ENCODE measurements at places on chromosomes 4 and X.
A peak's percentile ranks its signal among the peaks of the same experiment; 100 is the strongest.

DNA sequence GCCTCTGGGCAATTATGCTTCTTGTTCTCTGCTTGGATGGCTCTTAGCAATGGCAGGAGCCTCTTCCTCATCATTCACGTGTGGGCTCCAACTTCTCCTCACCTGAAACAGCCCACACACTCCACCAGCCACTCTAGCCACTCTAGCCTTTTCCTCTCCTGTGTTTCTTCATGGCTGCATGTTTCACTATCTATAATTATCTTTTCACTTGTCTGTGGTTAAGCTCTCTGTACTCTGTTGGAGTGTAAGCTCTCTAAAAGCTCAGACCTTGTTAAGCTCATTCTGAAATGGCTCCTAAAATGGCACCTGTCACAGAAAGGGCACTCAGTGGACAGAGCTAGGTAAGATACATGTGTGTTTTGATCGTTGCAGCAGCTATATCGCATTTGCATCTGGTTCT is 80.0 kb downstream of the SH3KBP1 start:
- no peak for DNase-seq

GRCh38 chr4:78529569-78530209 is 21.9 kb upstream of the ANXA3 start:
- no peak for DNase-seq

DNA sequence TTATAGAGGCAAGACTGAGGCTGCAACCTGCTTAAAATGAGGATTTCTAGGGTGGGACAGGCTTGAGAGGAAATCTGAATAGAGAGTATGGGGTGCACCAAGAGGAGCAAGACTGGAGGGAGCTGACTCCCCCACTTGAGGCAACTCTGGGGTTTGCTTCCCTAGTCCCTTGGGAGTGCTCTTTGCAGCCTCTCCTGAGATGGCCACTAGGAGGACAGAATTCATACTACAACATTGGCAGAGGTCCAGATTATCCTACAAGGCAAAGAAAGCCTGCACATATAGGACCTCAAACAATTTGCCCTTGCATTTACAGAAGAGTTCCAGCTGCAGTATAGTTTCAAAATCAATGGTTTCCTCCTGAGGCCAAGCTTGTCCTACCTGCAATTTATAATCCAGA is 830.9 kb downstream of the TECRL start:
- DNase-seq = no peak

- no peak for DNase-seq
These were observed 45.0 kb upstream of the RAB40AL start for GRCh38 chrX:102892103-102892502.

- no peak for DNase-seq
These were observed 32.0 kb downstream of the LIMCH1 start for GRCh38 chr4:41569961-41570360.

DNA sequence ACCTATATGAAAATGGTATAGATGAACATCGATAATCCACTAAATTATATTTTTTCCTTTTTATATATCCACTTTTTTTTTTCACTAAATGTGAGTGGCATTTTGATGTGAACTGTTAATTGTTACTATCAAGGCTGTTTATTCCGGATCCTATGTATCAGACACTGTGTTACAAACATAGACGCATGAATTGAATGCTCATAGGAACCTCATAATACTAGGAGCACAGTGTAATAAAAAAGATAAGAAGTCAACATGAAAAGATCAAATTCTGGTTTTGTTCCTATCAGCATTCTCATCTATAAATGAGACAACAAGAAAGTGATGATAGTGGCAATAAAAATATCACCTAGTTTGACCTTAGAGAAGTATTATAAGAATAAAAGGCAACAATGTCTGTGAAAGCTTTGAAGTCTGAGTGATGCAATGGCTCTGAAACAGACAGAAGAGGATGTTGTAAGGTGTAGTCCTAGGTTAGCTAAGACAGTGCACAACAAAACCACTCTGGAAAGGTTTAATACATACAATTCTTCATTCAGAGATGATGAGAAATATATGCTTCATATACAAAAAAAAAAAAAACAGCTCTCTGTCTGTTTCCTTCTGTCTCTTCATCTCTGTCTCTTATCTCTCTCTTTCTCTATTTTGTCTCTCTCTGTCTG is 148.6 kb upstream of the NLGN4X start:
- no peak for DNase-seq

- DNase-seq = no peak
These were observed 2.4 kb upstream of the FAM50A start for GRCh38 chrX:154441564-154441963.

DNA sequence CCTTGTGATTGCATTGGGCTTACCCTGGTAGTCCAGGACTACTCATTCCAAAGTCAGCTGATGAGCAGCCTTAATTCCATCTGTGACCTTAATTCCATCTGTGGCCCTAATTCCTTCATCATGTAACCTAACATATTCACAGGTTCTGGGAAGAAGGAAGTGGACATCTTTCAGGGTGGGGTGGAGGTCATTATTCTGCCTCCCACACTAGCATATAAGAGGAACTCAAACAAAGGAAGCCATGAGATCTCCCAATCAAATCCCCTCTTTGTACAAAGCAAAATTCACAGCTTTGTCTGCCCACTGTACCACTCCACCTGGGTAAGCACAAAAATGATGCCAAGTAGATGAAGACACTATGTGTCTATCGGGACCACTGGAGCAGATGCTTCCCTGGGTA is 87.3 kb downstream of the SLC2A9 start:
- no peak for DNase-seq

DNA sequence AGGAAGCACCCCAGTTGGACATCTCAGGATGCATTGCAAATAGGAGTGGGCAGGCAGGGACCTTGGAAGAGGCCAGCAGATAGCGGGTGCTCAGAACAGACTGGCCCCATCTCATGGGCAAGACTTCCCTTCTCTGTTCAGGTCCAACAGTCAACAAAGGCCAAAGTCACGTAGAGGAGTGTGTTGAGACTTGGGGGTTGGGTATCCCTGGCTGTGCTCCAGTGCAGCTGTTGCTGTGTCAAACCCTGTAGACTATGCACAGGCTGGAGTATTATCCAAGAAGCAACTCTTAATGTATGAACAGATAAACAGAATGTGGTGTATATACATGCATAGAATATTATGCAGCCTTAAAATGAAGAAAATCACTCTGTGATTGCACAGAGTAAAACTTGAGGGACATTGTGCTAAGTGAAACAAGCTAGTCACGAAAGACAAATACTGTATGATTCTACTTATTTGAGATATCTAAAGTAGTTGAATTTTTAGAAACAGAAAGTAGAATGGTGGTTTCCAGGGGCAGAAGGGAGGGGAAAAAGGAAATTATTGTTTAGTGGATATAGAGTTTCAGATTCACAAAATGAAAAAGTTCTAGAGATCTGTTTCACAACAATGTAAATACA is 192.1 kb upstream of the LCORL start:
- DNase-seq = no peak

DNA sequence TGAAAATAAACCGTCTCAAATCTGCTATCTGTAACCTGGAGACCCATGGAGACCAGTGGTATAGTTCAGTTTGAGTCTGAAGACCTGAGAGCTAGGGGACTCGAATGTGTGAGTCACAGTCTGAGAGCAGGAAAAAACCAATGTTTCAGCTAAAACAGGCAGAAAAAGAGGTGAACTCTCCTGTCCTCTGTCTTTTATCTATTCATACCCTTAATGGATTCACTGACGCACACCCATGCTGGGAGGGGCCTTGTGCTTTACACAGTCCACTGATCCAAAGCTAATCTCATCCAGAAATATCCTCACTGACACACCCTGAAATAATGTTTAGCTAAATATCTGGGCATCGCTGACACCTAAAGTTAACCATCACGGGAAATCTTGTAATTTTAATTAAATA is 297.9 kb downstream of the GPM6A start:
- DNase-seq = no peak

GRCh38 chrX:153530411-153531129 is 13.1 kb downstream of the ATP2B3 start:
- no peak for DNase-seq

GRCh38 chrX:662126-662525 is 31.5 kb downstream of the SHOX start:
- no peak for DNase-seq

GRCh38 chr4:74665346-74665745 is 129.0 kb downstream of the BTC start:
- DNase-seq = no peak

DNA sequence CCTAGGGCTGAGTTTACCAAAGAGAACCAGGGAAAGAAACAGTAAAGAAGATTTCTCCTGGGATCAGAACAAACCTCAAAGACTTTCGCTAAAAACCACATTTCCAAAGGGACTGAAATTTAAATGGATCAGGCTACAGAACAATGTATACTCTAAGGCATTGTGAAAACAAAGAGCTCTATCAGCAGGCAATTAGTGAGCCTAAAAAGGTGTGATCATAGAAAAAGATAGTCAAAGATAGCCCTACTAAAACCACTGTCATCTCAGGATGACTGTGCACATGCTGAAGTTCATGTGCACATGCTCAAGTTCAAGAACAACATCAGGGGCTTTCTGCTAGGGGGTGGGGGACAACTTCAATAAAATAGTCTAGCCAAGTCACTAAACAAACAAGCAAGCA is 12.9 kb upstream of the SMIM10L2A start:
- DNase-seq = no peak

- no peak for DNase-seq
These were observed 41.0 kb downstream of the CEP44 start for GRCh38 chr4:174324725-174325124.

DNA sequence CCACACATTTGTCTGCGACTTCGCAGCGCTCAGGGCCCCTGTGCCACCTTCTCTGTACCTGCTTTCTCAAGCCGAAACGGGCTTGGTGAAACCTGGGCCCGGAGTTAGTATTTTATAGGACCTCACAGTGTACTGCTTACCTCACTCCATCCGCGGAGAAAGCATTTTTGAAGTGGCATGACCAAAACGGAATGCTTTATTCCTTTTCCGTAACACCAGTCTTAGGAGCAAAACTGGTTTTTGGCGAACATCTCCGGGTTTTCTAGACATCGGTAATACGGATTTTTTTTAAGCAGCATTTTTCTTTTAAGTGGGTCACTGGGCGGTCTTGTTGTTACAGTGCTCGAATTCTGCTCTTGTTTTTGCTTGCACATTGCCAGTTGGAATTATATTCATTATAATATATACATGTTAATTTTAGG is 3.6 kb downstream of the ZIC3 start:
- DNase-seq = no peak

DNA sequence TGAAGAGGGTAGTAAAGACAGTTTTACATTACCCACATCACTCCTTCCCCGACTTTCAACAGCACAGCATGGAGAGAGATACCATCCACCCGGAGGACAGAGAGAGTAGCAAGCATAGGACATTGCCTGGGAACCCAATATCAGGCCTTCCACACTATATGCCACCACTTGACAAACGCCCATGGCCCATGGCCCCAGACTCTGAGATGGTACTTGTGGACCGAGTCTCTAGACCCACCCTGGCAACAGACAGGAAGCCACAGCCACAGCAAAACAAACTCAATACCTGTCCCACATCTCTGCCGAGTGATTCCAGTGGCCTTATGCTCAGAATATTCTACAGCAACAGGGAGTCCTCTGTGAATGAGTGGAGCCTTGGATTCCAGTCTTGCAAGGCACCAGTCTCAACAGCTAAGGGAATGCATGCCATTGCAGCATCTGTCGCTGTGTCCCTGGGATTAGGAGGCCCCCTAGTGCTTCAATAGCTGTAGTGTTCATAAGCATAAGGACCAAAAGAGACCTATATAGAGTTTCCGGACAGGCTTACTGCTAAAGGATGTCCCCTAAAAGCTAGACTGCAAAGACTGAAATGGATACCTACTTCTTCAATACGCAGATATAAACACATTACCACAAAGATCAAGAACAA is 14.7 kb upstream of the CT55 start:
- peak; percentile 13 for DNase-seq

GRCh38 chrX:149881081-149881711 is at the start of gene MAGEA8:
Gene MAGEA8, plus strand, starts transcription at chrX:149881183. Its CDS starts 3,090 bp downstream, at chrX:149884273.
- DNase-seq = no peak

DNA sequence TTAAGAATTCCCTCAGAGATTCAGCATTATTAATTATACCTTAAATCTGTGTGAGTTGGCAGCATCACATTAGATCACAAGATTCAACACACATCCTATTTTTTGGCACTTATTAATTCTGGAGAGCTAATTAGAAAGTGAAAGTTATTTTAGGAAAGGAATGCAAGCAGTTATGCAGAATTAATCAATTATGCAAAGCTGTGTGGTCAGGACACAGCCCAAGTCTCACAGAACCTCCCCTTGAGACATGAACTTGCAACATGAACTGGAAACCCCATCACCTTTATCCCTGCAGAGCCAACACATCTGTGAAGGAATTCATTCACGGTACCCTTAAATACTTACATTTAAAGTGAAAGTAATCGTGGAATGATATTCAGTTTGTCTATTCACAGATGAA is 80.5 kb downstream of the TSPAN5 start:
- DNase-seq = no peak

- no peak for DNase-seq
These were observed 223.0 kb downstream of the ARHGAP10 start for GRCh38 chr4:147954850-147955249.

GRCh38 chrX:13059637-13060499 is 15.4 kb upstream of the FAM9C start:
- DNase-seq = no peak

- DNase-seq = no peak
These were observed 23.7 kb downstream of the FAT1 start for GRCh38 chr4:186699881-186700397.

DNA sequence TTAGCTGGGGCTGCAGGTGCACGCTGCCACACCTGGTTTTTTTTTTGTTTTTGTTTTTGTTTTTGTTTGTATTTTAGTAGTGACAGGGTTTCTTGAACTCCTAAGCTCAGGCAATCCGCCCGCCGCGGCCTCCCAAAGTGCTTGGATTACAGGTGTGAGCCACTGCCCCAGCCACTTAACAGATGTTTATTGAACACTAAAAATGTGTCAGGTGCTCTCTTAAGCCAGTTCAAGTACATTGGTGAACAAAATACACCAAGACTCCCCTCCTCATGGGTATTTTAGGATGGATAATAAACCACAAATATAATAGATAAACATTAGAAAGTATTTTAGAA is 69.9 kb downstream of the TRAPPC11 start:
- no peak for DNase-seq

- DNase-seq = no peak
These were observed 20.2 kb downstream of the PPA2 start for GRCh38 chr4:105453550-105454205.

GRCh38 chr4:118834960-118835569 is 861 bp downstream of the SEC24D start:
- peak; percentile 20 for DNase-seq

DNA sequence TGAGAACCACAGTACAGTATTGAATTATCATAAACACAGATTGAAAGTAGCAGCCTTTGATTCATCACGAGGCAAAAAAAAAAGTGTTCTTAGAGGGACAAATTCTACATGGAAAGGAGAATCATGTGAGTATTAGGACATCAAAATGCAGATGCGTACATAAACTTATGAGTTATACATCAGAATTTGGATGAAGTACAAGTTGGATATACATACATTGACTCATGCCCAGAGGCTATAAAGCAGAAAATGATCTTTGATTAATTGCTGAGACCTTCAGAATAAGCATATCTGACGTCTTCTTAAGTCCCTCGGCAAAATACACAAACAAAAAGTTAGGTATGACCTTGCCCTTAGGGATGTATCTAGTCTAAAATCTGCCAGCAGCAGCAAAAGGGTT is 206.4 kb downstream of the LDB2 start:
- DNase-seq = no peak

- DNase-seq = no peak
These were observed 2184.4 kb upstream of the TENM3 start for GRCh38 chr4:180058691-180059215.

Data from stimulated activated CD4-positive, alpha-beta T cell treated with anti-CD3 and anti-CD28 coated beads, Interleukin-1b, Interleukin-23, amount 100 ng/mL, for 24 hours (primary cell).